ENCODE measurements at places on chromosomes 7 and 10.

- no peak for DNase-seq
These were observed 70.8 kb upstream of the ZMIZ1 start for GRCh38 chr10:78997635-78998618.

GRCh38 chr7:87152897-87153641 is 816 bp downstream of the DMTF1 start:
- peak; percentile 9 for DNase-seq

GRCh38 chr10:1166101-1166827 is 110.1 kb downstream of the WDR37 start:
- no peak for DNase-seq

GRCh38 chr7:36659172-36659516 is 65.2 kb downstream of the AOAH start:
- no peak for DNase-seq

DNA sequence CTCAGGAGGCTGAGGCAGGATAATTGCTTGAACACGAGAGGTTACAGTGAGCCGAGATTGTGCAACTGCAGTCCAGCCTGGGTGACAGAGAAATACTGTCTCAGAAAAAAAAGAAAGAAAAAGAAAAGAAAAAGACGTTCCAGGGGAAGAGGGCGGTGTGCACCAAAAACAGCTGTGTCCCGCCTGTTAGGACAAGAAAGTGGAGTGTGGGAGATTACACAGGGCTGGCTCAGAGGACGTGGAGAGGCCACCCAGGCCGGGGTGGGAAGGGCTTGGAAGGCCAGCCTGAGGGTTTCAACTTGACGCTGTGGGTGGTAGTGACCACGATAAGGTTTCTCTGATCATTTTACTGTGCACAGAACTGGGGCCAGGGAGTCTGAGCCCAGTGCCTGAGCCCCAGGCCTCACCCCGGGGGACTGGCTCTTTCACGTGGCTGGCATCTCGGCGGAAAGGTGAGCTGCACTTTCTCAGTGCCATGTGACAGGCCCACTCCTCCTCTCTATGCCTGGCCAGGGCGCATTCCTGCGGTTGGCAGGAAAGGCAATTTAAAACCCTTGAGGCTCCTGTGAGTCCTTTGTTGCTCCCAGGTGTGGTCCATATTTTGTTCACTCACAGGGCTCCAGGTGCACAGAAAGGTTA is 13.9 kb downstream of the RHBDD2 start:
- DNase-seq = no peak

DNA sequence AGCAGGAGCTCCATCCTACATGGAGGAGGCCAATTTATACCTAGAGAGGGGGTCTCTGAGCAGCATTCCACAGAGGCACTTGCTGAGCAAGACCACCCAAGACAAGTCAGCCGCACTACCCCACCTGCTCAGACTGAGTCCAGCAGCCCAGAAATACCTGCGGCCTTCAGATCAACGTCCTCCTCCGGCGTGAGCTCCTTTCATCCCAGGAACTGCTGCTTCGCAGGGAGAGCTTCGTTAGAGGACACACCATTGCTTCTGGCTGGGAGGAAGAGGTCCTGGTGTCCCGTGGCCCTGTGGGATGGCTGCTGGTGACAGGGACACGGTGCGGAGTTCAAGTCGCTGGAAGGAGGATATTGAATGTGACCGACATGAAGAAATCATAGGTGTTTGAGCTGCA is 216.9 kb upstream of the PPP2R2D start:
- DNase-seq = no peak

- no peak for DNase-seq
These were observed 9.6 kb downstream of the PRF1 start for GRCh38 chr10:70592746-70593512.

DNA sequence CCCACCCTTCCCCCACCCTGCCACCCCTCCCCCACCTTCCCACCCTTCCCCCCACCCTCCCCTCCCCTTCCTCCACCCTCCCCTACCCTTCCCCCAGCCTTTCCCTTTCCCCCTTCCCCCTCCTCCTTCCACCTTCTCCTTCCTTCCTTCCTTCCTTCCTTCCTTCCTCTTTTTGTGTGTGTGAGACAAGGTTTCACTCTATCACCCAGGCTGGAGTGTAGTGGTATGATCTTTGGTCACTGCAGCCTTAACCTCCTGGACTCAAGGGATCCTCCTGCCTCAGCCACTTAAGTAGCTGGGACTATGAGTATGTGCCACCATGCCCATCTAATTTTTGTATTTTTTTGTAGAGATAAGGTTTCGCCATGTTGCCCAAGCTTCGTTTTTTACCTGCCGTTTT is 35.2 kb downstream of the CYP17A1 start:
- DNase-seq = no peak

DNA sequence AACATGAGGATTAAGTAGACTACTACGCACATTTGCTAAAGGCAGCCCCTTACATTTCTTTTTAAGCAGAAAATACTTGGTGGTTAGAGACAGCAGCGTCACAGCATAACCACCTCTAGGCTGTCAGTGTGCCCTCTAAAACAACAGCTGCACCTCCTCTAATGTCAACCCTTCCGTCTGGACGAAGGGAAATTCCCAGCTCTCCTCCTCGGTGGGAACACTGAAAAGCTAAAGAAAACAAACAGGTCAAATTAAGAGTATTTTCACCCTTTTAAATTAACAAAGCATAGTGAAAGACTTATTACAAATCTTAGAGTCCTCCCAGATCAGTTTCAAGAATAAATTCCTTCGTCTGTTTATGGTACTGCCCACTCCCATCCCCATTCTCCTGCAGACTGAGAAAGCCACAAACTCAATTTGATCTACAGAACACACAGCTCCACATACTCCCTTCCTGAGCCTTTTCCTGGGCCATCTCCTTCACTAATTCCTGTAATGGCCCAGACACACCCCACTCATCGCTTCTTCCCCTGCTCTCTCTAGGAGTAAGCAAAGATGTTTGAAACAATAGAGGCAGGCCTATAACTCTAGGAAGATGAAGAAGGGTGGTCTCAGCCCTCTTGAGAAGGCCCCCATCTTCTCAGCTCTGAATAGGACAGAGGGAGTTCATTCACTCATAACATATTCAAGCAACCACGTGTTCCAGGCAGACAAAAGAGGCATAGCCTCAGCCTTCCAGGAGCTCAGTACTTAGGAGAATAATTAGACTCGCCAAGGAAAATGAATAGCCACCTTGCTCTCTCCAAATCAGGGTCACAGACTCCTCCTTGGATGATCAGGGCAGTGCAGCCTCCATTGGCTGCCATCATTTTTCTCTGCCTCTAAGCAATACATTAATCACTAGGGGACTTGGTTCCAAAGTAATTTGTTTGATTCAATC is 47.5 kb upstream of the HNRNPH3 start:
- DNase-seq = no peak

DNA sequence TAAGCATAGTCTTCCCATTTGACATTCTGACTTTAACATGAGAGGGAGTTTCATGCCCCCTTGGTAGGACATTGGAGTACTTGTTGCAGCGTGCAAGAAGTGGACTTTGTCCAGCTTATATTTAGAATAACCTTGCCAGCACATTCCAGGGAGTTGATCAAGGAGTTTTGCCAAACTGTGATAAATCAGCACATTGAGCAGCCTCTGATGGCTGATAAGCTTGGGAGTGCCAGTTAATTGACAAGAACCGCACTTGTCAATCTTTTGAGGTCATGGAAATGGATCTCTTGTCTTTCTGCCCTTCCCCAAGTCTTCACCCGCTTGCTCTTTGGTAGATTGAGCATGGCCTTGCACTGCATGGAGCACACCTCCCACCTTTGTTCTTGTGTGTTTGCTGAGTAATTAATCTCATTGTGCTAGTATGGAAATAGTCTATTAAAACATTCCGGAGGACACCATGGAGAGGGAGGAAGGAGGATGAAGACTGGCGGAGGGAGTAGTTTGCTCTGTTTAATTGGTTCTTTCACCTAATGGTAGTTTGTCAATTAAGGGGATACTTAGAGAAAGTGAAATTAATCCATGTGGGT is 668.5 kb upstream of the GALNT17 start:
- DNase-seq = no peak

- DNase-seq = no peak
These were observed 22.6 kb downstream of the PLAC9 start for GRCh38 chr10:80154978-80155695.

- DNase-seq = no peak
These were observed 97.2 kb upstream of the LAMB4 start for GRCh38 chr7:108227366-108227765.

DNA sequence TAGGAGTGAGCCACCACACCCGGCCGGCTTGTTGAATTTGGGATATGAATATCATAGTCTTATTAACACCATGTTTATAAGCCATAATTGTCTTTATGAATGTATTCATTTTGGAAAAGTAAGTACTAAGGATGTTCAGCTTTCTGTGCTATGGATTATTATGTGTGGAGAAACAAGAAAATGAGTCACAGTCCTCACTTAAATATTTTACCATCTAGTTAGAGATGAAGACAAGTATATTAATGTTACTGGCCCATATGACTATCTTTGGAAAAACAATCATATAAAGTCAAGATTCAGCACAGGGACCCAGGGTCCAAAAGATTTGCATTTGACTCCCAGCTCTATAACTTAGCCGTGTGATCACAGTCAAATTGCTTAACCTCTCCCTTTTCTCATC is 9.8 kb upstream of the TOMM7 start:
- no peak for DNase-seq

GRCh38 chr10:99674762-99675161 is 15.5 kb downstream of the ENTPD7 start:
- DNase-seq = no peak

DNA sequence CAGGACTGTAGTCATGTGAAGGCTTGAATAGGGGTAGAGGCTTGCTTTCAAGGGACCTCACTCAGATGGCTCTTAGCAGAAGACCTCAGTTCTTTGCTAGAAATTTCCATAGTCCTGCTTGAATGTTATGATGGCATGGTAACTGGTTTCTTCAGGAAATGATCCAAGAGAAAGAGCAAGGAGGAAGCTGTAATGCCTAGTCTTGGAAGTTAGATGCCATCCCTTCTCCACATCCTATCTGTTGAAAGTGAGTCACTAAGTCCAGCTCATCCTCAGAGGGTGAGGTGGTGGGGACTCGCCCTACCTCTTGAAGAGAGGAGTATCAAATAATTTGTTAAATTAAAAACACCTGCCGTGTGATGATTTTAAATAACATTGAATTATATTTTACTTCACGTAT is 4.6 kb downstream of the MGAM start:
- no peak for DNase-seq

DNA sequence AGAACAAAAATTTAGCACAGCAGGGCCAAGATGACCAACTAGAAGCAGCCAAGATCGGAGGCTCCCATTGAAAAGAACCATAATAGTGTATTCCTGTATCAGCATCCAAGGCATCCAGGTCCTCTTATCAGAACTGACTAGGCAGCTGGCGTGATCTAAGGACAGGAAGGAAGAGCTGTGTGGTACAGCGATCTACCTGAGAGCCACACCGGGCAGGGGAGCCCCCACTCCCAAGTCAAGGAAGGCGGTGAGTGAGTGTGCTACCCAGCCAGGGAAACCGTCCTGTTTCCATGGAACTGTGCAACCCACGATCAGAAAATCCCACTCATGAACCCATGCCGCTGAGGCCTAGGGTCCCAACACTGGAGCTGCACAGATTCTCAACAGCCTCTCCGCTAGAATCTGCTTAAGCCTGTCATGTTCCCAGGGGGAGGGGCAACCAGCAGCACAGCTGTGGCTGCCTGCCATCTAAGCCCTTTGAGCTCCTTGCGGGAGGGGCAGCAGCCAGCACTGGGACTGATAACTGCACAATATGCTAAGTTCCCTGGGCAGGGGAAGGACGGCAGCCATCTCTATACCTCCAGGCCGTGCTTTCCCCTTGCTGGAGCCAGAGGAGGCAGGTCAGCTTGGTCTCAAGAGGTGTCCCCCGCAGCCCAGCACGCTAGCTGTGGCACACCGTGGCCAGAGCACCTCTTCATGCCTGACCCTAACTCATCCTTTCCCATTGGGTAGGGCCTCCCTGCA is 213.0 kb upstream of the SMIM30 start:
- no peak for DNase-seq

DNA sequence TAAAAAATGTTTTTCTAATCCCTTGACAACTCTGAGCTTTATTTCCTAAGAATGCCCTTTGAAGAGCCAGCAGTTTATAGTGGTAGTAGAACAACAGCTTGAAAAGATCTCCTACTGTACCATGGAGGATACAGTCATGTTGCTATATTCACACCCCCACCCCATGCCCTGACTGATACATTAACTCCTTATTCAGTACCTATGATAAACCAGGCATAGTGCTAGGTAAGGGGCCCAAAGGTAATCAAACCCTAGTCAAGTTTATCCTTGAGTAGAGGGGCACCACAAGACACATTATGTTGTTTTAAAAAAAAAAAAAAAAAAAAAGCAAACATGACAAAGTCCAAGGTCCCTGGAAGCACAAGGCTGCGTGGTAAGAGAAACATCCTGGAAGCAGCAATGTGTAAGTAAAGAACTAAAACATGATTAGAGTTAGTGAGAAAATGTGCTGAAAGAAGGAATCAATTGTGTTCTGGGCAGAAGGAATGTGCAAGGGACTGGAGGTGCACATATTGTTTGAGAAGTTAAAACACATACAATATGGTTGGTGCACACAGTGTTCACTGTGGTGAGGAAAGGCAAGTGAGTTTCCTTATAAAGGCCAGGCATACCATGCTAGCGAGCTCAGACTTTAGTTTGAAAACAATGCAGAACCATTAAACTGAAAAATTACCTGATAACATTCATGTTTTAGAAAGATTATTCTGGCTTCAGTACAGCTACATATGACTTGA is 51.2 kb downstream of the PDE1C start:
- no peak for DNase-seq

GRCh38 chr7:38686888-38687287 is 55.7 kb upstream of the AMPH start:
- DNase-seq = no peak

- no peak for DNase-seq
These were observed 410.1 kb downstream of the SUGCT start for GRCh38 chr7:40544871-40545303.

- DNase-seq = no peak
These were observed 146.3 kb upstream of the EEPD1 start for GRCh38 chr7:36006636-36007229.

GRCh38 chr7:151905353-151905752 is 28.4 kb upstream of the PRKAG2 start:
- no peak for DNase-seq

DNA sequence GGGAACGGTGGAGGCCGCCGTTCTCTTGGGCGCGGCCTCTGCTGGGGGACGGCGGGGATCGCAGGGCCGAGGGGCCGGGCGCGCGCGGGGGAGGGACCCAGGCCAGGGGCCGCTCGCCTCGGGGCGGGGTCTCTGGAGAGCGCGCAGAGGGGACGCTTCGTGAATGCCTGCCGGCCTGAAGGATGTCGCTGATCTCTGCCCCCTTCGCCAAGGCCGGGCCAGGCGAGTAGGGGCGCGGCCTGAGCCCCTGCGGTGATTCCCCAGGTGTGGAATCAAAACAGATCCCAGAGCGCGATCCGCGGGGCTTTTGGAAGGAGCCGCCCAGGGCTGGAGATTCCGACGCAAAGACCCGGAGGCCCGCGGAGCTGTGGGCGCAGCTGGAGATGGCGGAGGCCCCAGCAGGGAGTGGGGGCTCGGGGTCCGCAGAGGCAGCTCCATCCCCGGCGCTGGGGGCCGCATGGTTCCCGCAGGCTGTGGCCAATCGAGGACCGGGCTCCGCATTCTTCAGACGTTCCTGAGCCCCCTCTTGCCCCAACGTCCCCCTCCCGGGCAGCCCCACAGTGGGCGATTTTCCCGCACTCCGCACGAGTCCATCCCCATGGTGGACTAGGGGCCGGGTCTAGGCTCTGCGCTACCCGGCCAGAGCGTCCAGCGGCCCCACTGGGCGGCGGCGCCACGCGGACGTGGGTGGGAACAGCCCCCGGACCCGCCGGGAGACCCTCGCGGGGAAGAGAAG is 166.0 kb downstream of the ACTR3B start:
- DNase-seq = no peak

GRCh38 chr7:33773053-33773452 is 132.3 kb upstream of the BMPER start:
- DNase-seq = no peak

GRCh38 chr10:67250686-67251085 is 324.9 kb downstream of the LRRTM3 start:
- DNase-seq = no peak

All from stimulated activated CD8-positive, alpha-beta memory T cell treated with anti-CD3 and anti-CD28 coated beads, Interleukin-7, amount 100 ng/mL, for 1 hour (primary cell).